ENCODE measurements at places on chromosomes 5 and 9.

- DNase-seq: no peak
Observed at GRCh38 chr9:34154057-34154456, 24.8 kb upstream of the UBAP1 start.

DNA sequence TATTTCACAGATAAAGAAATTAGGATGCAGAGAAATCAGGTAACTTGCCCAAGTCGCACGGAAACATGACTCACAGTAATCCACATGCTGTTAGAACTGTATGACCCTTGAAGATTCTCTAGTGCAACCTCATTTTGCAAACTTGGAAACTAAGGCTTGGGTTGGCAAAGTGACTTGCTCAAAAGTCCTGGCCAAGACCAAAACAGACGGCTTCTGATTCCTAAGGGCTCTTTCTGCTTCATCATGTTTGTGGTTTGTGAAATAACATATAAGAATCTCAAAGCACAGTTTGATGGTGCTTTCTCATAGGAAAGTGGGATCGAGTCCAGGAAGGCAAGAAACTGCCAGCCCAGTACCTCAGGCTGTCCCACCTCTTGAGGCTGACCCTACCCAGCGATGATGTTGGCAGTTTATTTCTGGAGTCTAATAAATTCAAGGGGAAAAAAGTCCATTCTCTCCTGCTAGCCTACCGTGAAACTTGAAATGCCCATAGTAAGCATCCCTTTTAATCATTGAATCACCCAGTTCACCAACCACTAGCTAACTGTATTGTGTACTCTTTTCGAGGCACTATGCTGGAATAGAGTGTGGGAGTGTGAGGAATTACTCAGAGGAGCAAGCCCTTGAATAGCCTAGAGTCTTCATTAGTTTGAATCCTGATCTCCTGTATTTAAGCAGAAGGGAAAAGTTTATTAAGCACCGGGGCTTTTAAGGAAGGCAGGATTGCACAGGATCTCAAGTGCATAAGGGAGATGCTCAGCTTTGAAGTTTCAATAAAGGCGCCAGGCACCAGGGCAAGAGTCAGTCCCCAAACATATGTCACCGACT, 14.1 kb downstream of the CAPSL start:
- no peak for DNase-seq

DNA sequence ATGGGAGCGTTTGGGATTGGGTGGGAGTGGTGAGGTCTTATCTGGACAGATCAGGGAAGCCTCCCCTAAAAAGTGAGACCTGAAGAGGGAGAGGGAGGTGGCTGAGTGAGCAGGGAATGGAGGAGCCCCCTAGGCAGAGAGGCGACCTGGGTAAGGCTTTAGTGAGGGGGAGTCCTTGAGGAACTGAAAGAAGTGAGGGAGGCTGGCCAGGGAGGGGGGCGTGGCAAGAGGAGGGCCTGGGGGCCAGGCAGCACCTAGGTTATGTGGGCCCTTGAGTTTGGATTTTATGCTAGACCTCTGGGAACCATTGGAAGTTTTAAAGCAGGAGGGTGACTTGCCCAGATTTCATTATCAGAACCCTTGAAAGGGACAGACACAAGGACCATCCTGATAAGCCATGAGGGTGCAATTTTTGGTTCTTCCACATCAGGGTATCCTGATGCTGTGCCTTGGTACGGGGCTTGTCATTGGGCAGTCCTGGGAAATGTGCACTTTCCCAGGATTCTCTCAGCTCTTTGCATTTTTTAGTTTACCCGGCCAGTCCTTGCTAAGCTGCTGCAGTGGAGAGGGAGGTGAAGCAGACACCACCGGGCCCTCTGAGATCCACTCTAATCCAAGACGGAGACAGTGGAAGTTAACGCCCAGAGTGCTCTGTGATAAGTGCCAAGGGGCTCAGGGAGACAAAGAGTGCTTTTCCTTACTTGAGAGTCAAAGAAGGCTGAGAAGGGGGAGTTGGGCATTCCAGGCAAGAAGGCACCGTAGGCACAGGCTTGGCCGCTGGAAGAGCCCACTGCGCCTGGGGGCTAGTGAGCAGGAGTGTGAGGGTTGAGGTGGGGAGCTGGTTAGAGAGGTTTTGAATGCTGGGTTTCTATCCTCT, 16.1 kb downstream of the GSN start:
- no peak for DNase-seq

DNA sequence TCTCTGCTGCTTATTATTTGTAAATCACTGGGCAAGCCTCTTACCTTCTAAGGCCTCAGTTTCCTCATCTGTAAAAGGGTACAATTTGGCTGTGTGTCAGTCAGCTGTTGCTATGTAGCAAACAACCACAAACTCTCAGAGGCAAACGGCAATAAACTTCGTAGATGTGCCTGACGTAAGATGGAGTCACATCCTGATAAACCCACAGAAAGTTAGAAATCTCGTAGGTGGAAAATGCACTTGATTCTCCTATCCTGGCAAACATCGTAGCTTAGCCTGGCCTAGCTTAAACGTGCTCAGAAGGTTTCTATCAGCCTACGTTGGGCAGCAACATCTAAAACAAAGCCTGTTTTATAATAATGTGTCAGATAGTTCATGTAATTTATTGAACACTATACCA, 35.0 kb upstream of the UNC5A start:
- no peak for DNase-seq

DNA sequence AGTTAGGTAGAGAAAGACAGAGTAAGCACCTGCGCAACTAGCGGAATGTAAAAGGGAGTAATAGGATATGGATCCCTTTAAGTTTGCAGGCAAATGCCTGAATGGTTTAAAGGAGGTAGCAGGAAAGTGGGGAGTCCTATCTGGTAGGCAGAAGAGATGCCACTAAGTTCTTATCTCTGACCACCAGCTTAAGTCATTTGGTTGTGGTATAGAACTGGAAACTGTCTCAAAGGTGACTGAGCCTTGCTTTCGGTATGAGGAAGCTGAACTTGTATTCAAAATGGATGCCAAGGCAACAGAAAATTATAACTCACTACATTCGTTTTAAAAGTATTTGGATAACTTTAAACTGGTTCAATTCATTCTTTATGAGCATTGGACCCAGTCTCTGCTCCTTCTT, 475.6 kb downstream of the DMRTA1 start:
- DNase-seq: no peak

- DNase-seq: no peak
Observed at GRCh38 chr9:136957461-136957860, 5.4 kb downstream of the LCN12 start.

DNA sequence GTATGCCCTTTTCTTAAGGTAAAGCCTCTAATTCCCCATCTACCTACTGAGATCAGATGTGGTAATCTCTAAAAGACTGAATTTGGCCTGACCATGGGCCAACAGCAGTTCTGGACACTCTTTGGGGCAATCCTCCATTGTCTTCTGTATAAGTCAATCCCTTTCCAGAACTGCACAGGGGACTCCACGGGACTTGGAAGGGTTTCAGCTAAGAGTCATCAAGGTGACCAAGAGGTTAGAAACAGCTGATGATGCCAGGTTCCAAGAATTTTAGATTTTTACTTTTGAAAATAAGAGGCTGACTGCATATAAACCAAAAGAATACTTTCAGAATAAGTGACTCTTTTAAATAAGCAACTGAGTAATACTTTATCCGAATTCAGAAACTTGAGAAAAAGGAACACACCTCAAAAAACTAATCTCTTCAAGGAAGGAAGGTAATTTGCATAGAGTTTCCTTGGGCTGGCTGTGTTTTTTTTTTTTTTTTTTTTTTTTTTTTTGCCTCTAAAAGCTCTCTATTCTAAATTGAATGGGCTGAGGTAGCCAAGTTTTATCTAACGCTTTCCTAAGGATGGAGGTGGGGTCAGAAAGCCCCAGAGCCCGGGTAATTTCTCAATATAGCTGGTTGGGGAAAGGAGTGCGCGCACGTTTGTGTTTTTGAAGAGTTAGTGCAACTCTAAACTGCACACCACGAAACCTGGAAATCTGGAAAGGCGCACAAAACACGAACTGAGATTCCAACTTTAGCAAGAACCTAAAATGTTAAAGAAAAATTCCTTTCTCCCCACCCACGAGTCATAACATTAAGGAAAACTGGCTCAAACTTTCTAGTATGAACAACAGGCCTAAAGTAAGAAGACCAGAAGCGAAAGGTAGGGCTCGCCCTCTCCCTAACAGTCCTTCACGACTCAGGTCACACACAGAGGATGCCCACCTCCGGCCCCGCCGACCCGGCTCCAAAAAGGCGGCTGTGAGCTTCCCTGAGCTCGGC, 1.3 kb downstream of the VCP start:
- no peak for DNase-seq

GRCh38 chr5:28408186-28408585, 1369.8 kb upstream of the CDH9 start:
- DNase-seq: no peak

DNA sequence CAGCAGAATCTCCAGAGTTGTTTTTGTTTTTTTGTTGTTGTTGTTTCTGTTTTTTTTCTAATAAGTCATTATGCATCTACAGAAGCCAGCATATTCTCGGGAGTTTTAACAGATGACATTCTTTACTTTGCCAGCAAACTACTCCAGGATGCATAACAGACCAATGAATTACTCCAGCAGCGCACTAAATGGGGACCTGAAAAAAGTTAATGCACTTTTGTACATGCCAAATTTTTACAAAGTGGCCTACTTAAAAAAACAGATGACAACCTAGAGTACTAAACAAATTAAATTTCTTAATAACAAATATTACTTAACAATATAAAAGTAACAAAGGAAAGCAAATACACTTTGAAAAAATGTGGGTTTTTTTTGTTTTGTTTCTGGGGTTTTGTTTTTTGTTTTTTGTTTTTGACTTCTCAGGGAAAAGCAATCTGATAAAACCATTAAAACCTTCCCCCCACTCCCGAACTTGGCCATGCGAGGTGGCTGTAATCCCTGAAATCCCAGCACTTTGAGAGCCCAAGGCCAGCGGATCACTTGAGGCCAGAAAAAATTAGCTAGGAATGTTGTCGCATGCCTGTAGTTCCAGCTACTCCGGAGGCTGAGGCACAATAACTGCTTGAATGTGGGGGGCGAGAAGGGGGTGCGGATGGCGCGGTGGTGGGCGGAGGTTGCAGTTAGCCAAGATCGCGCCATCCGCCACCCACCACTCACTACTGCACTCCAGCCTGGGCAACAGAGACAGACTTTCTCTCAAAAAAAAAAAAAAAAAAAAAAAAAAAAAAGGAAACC, 352.4 kb downstream of the CETN3 start:
- no peak for DNase-seq

GRCh38 chr9:19985081-19985480, 196.2 kb upstream of the SLC24A2 start:
- DNase-seq: no peak

DNA sequence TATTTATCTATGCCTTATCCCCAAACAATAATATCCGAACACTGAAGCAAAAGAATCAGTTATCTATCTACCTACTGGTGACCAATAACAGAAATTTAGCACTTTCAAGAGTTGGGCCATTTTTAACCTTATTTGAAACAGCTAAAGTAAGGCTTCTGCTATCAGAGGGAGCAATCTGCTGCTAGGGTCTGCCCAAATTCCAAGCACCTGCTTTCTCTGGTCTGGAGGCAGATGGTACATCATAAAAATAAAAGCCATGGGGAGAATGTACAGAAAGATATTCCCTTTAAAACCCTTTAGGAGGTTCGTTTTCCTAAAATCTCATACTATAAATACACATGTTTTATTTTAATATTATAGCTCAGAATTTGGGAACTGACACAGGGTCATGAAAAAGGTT, 37.7 kb upstream of the ARSB start:
- no peak for DNase-seq

DNA sequence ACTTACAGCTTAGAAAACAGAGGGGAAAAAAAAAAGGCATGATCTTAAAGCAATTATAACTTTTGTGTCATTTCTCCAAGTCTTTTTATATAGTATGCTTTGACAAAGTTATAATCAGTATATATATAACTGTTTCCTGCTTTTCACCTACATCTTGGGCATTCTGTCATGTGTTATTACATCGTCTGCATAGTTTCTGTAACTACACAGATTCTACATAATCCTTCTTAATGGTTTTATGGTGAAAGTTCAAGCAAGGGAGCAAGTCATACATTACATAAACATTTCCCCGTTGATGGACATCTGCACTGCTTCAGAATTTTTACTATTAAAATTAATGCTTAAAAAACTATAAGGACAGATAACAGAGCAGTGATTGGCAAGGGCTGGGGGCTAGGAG, 12.1 kb downstream of the FEM1C start:
- no peak for DNase-seq

- no peak for DNase-seq
Observed at GRCh38 chr5:178237431-178238312, 5.1 kb upstream of the PHYKPL start.

DNA sequence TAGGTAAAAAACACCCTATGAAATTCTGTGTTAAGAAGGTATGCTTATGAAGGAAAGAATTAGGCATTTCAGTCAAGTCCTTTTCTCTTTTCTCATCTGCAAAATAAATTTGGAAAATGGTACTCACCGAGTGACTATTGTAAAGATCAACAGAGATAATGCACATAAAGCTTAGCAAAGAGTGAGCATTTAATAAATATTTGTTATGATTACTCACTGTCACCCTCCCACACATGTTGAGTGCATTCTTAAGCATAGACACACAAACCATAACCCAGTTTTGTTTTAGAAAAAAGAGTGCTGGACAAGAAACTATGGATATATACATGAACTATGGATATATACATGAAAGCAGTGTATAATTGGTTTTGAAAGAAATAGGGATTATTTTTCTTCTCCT, 54.7 kb upstream of the PRLR start:
- DNase-seq: no peak

GRCh38 chr5:144144956-144145751, 25.3 kb downstream of the YIPF5 start:
- DNase-seq: no peak

- no peak for DNase-seq
Observed at GRCh38 chr9:20363233-20363632, 259.1 kb downstream of the MLLT3 start.

GRCh38 chr5:181092428-181092827, 38.5 kb downstream of the OR2V1 start:
- no peak for DNase-seq

GRCh38 chr5:139664086-139664693, 16.0 kb downstream of the CXXC5 start:
- no peak for DNase-seq

DNA sequence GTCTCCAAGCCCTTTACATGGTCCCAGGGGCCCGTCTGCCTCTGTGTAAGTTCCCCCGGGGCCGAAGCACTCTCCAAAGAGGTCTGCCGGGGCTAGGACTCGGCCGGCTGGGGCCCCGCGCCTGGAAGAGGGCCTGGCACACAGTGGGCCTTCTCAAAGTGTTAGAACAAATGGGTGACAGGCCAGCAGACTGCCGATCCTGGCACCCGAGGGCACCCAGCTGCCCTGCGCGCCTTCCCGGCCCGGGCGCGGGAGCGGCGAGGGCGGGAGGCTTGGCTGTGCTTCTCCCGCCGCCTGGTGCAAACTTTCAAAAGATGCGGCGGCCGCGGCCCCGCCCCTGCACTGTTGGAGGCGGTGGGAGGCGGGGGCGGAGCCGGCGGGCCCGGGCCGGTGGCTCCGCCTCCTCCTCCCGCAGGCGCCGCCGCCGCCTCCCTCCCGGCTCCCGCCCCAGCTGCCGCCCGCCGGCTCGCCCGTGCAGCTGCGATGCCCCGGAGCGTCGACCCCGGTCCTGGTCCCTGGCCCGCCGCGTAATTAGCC, at the start of gene NEURL1B:
NEURL1B (plus strand) TSS at position 442 of the 537 bp plus-strand sequence. CDS start 144 bp downstream, outside the sequence.
- no peak for DNase-seq
